Fibroblast of skin of left quadriceps (primary cell): ENCODE measurements at places on chromosomes 2 and 18.

DNA sequence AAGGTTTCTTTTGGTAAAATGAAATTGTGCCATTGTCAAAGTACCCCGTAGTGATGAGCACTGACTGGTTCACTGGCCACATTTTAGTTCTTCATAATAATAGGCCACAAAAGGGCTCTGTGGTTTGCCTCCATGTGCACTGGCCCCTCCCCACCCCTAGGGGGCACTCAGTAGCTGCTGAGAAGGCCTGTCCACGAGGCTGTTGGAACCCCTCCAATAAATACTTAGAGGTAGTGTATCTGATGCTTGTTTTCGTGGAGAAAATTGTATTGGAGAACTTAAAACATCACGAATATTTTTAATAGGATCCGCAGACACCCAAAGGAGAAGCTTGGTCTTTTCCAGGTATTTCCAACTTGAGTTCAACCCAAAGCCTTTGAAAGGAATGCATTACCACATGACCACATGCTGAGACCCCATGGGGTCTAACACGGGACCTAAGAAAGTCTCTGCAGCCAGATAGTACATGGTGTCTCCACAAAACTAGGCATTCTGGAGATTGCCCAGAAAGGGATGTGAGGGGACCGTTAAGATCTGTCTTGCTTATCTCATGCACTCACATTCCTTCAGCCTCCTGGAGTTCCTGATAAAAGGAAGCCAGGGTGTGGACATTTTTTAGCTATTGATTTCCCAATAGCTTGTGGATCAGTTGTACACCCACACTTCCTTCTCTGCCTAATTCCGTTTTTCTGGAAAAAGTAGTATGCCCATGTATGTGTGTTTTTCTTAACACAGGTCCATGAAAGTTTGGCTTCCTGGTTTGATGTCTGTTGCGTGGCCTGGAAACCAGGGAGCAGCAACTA lies 28.5 kb upstream of the NOSTRIN start:
- peak; percentile 30 for DNase-seq

GRCh38 chr2:69694894-69695849 lies 46.8 kb upstream of the ANXA4 start:
- DNase-seq = peak; percentile 86

- DNase-seq = no peak
These were observed 86.8 kb downstream of the VRK2 start for GRCh38 chr2:58133395-58133794.

- no peak for DNase-seq
These were observed 41.1 kb downstream of the MBD2 start for GRCh38 chr18:54183390-54183789.

GRCh38 chr2:2528846-2529245 lies 197.8 kb upstream of the MYT1L start:
- no peak for DNase-seq

DNA sequence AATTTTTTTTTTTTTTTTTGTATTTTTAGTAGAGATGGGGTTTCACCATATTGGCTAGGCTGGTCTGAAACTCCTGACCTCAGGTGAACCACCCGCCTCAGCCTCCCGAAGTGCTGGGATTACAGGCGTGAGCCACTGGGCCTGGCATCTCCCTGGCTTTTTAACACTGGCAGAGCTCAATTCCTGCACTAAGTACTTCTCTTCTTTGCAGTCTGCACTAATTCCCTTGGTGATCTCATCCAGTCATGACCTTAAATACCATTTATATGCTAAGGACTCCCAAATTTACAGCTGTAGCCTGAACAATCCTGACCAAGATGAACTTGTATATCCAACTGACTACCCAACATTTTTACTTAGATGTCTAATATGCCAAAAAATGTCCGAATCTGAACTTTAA lies 10.2 kb downstream of the PREPL start:
- no peak for DNase-seq

DNA sequence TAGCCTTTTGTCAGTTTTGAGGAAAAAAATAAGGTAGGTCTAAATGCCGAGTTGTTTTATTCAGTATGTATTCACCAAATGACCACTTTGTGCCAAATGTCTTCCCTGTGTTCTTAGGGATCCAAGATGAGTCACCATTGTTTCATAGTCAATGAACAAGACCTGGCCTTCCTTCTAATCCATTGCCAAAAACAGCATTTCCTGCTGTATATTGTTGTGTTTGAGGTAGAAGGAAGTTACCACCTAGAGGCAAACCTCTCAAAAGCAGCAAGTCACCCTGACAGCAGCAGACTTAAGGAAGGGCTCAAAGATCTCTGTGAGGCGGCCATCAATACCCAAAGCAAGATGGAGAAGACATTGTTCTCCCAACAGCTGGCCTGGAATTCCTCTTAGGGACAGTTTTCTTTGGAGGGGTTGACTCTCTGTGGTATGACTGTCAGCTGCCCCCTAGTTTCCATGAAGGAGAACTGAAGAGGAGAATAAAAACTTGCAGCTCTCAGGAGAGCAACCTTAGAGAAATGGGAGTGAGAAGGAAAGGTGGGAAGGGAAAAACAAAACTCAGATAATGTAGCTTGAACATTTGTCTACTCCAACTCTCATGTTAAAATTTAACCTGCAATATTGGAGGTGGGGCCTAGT lies 328.3 kb downstream of the LRATD1 start:
- no peak for DNase-seq

DNA sequence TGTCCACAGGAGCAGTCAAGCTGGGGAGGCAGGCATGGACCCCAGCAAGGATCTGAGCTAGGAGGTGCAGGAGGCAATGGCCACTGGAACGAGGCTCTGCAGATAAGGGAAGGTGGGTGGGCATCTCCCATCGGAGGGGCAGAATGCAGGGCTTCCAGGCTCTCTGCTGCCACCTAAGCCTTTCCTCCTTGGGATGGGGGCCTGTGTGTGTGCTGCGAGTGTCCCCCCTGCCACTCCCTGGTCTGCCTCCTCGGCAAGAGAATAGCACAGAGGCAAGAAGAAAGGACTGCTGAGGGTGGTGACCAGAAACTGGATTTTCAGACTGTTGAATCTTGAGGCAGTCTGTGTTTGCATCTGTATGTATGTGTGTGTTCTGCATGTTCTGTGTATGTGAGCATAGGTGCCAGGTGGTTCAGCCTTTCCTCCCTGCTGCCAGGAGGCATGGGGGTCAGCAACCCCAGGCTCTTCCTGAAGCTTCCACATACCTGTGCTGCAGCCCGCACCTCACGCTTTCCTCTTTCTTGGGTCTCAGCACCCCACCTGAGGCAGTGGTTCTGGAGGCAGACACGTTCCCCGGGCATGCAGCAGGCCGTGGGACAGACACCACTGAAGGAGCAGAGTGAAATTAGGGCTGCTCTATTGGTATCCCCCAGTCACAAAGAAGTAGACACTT lies 86.7 kb downstream of the EPAS1 start:
- DNase-seq = no peak

DNA sequence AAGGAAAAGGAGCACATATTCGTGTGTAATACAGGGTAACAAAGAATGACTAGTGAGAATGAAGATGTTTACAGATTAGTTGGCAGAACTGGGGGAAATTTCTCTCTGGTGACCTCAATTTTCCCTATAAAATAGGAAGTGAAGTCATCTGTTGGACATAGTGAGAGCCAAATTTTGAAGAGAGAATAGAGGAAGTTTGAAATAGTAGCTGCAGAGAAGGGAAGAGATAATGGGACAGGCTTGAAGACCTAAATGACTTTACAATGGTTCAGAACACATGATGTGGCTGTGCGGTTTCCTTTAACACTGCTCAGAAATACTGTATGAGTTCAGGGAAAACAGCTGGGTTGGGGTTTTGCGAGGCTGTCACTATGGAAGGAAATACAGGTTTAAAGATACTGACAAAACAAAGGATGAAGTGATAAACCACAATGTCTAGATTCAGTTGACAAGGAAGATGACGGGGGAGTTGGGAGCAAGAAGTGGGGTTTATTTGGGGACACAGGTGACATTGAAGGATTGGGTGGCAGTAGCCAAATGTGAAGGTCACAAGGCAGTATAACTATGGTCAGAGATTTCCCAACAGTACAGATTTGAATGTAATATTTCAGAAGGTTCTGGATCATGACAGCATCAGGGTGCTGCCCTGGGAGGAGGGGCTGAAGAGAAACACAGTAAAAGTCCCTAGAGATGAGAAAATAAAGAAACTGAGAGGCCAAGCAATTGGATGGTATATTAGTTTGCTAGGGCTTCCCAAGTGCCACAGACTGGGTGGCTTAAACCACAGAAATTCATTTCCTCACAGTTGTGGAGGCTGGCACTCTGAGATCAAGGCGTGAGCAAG lies 82.6 kb upstream of the TANK start:
- no peak for DNase-seq

GRCh38 chr18:24015639-24016631 lies 1.4 kb downstream of the TTC39C start:
- no peak for DNase-seq
